ENCODE measurements at places on chromosomes 3 and 15.

DNA sequence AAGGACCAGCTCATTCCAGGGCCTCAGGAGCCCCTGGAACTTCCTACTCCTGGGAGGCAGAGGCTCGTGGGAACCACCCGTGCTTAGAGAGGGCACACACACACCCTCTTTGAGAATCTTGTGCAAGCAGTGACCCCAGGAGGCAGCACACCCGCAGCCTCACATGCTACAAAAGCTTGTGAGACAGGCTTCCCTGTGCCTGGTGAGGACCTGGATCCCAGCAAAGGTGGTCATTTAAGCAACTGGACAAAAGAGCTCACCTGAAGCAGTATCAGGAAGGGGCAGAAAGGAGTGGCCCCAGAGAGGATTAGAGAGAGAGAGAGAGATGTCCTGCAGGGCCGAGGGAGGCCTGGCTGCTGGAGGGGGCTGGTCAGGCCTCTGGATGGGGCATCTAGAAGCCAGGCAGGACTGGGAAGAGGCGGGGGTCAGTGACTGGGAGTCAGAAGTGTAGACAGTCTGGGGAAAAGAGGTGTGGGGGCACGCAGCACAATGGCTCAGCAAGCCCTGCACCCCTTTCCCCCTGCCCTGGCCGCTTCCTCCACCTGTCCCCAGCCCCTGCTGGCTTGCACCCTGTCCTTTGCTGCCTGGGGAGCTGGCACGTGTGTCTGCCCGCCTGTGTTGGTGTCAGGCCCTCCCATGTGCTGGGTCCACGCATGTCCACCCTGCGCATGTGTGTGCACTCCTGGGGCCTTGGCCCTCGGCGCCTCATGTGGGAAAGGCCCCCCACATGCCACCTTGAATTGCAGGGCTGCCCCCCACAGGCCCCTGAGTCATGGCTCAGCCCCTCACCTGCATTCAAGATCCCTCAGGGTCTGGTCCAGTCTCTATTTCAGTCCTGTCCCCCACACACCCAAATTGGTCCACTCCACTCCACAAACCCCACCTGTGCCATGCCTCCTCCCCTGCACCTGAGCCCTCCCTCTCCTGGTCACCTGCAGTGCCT is 36.9 kb downstream of the TSPAN3 start:
- DNase-seq, result no peak

GRCh38 chr15:74389241-74390048 is 22.0 kb upstream of the CYP11A1 start:
- DNase-seq, result no peak

GRCh38 chr3:95586754-95587153 is 1227.6 kb upstream of the EPHA6 start:
- DNase-seq, result no peak

DNA sequence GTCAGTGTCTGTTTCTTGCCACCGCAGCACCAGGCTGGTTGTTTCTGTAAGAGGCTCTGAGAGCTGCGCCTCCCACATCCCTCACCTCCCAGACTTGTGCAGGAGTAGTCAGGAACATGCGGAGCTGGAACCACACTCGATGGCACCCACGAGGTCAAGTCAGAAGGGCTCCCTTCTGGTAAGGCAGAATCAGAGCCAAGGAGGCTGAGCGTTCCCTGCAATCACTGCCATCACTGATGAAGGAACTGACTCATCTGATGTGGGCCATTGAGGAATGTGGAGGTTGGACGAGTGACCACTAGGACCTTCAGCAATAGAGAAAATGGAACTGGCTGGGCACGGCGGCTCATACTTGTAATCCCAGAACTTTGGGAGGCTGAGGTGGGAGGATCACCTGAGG is 35.7 kb upstream of the BLM start:
- no peak for DNase-seq

- DNase-seq, result no peak
Measured at GRCh38 chr3:188539631-188540194, 385.8 kb downstream of the LPP start.

- peak; percentile 35 for DNase-seq
Measured at GRCh38 chr3:41507336-41508062, 308.2 kb downstream of the CTNNB1 start.

GRCh38 chr3:78825858-78826215 is 942.0 kb downstream of the ROBO1 start:
- DNase-seq, result no peak
